ENCODE measurements at places on chromosomes 3 and 15.

DNA sequence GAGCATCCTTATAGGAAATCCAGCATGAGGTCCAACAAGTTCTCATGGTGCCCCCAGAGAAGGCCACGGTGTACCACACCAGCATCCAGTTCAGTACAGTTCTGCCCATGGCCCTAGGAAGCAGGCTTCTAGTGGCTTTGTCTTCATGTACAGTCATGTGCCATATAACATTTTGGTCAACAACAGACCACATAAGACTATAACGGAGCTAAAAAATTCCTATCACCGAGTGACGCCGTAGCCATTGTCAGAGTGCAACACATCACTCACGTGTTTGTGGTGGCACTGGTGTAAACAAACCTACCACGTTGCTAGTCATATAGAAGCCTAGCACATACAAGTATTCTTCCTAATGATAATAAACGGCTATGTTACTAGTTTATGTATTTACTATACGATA lies 209.0 kb downstream of the ARRDC4 start:
- DNase-seq = no peak

GRCh38 chr3:24110051-24110450 lies 165.0 kb downstream of the NR1D2 start:
- no peak for DNase-seq

GRCh38 chr3:48685603-48686511 lies at the start of gene NCKIPSD:
TSS of gene NCKIPSD (minus strand) at chr3:48685915. CDS start at chr3:48685807, 108 bp downstream.
- peak; percentile 93 for DNase-seq

DNA sequence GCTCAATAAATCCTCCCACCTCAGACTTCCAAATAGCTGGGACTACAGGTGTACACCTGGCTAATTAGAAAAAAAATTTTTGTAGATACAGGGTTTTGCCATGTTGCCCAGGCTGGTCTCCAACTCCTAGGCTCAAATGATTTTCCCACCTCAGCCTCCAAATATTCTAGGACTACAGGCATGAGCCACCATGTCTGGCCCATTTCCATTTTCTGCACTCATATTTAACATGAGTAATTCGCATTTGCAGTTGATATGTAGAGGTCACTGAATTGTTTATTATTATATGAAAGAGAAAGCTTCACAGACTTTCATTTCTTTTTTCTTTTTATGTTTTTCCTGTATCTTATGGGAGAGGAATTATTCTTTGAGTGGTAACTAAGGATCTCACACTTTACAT lies 492.7 kb downstream of the CNTN3 start:
- no peak for DNase-seq

GRCh38 chr15:62739082-62739481 lies 303.5 kb upstream of the TPM1 start:
- no peak for DNase-seq

DNA sequence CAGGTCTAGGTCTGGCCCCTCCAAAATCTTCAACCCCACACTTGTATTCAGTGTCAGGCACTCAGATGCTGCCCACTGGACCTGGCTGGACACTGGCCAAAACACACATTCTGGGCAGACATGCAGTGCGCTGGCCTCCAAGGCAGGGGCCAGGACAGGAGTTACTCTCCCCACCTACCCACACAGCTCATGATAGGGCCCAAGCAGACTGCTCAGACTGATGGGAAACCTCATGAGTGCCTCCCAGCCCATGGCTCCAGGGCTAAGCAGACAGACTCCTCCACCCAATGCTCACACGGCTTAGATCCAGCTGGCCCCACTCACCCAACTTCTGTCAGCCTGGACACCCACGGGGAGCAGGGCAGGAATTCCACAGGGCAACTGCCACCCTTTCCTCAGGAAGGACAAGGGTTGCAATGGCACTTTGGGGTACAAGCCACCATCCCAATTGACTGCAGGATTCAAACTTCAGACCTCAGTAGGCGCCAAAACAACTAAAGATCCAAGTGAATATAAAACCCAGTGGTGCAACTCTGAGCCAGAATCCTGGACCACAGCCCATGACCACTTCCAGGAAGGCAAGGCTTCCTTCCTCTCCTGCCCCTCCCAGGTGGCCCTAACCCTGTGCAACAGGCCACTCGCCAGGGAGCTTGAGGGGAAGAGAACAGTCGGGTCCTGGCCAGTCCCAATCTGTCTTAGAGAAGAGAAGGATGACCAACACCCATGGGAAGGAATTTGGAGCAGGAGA lies 1.4 kb downstream of the LTF start:
- no peak for DNase-seq

Data from activated CD4-positive, CD25-positive, alpha-beta regulatory T cell treated with anti-CD3 and anti-CD28 coated beads, Interleukin-2, amount 50 U/mL, for 72 hours (primary cell).